Neural progenitor cell (in vitro differentiated cells): ENCODE measurements at places on chromosomes 3 and 15.
A peak's percentile ranks its signal among the peaks of the same experiment; 100 is the strongest.

DNA sequence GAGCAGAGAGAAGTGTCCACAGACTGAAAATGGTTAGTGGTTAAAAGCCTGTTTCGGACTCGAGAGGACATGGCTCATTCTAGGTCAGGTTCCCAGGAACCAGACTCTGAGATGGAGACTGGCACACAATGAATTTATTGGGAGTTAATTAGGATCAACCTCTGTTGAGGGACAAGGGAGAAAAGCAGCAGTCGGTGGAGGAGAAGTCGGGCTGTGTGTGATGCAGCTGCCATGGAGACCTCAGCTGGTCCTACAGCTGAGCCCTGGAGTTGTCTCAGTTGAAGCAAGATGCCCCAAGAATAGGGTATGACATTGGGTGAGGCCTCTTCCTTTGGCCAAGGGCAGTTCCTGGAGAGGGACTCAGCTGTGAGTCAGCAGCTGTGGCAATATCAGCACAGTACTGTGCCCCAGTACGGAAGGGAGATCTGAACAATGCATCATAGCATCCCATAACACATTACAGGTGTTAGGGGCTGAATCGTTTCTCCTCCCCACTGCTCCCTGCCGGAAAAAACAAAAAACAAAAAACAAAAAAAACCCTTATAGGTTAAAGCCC lies 105.4 kb downstream of the ABHD5 start:
- peaks cover 13% of the 10 kb centered on the region for H3K4me1 ChIP-seq
- H3K27ac ChIP-seq = no peak overlapping the region
- no peaks in the 10 kb centered on the region for H3K27me3 ChIP-seq
- H3K36me3 ChIP-seq = no peaks in the 10 kb centered on the region

GRCh38 chr3:51621091-51621892 lies 49.8 kb upstream of the TEX264 start:
- H3K27me3 ChIP-seq = no peaks in the 10 kb centered on the region
- no peak overlapping the region for H3K4me3 ChIP-seq
- H3K27ac ChIP-seq = no peak overlapping the region

DNA sequence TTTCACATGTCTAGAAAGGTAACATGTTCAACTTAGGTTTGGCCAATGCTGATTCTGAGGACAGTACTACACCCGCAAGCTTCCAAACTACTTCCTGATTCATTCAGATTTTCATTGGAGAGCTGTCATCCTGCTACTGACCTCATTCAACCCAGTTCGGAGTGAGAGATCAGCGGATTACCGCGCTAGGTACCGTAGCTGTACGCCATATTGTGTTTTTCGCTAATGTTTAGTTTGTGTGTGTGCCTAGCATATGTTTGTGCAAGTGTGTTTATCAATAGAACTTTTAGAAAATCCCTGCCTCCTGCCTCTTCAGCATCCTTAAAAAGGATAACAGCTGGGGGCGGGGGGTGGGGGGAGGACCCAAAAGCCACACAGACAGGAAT lies 1.1 kb downstream of the ZBTB20 start:
- no peaks in the 10 kb centered on the region for H3K27me3 ChIP-seq
- DNase-seq = peak; percentile 68
- peak overlapping the region; percentile 91 for H3K27ac ChIP-seq
- H3K4me3 ChIP-seq = peak overlapping the region; percentile 97

- no peak for DNase-seq
- no peak overlapping the region for H3K27ac ChIP-seq
- H3K27me3 ChIP-seq = no peaks in the 10 kb centered on the region
- H3K36me3 ChIP-seq = no peaks in the 10 kb centered on the region
- H3K4me1 ChIP-seq = no peaks in the 10 kb centered on the region
These were observed 5.9 kb upstream of the NDUFAF1 start for GRCh38 chr15:41408234-41408641.

DNA sequence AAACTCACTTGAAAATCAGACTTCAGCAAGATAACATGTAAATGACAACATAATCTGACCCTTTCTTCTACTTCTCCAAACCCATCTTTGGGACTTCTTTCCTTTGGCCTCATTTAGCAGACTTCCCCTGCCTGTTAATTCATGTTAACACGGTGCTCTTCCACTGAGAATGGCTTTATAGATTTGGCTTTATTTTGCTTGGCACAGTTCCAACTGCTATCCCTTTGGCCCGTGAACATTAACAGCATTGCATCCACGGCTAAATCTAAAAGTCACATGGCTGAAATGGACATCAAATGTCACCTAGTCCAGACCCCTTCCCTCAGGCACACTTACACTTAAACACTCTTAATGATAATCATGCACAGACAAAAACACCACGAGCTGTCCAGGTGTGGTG lies 3.8 kb downstream of the ZMAT3 start:
- no peaks in the 10 kb centered on the region for H3K27me3 ChIP-seq
- H3K4me3 ChIP-seq = no peak overlapping the region
- no peak for DNase-seq
- H3K27ac ChIP-seq = no peak overlapping the region
- peaks cover 21% of the 10 kb centered on the region for H3K4me1 ChIP-seq

GRCh38 chr3:42572278-42572677 lies 9.5 kb downstream of the SEC22C start:
- DNase-seq = peak; percentile 69
- peaks cover 16% of the 10 kb centered on the region for H3K36me3 ChIP-seq
- H3K27ac ChIP-seq = no peak overlapping the region
- H3K4me1 ChIP-seq = no peaks in the 10 kb centered on the region
- no peak overlapping the region for H3K4me3 ChIP-seq

DNA sequence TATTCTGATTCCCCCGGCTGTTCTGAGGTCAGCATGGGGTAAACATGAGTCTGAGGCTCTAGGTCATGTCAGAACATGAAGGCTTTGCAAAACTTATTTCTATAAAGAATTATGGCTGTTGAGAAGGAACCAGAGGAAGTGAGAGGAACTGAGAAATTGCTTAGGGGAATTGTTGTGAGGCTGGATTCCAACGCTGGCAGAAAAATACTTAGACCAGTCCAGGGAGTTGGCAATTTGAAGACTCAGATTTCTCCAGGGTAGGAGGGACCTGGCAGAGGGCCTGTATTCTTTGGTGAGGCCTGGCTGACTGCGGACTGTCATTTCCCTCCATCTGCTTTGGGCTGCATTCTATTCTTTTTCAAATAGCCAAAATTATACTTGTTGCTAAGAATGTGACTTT lies 155.5 kb downstream of the PLD1 start:
- H3K27me3 ChIP-seq = no peaks in the 10 kb centered on the region
- H3K36me3 ChIP-seq = no peaks in the 10 kb centered on the region
- H3K27ac ChIP-seq = no peak overlapping the region
- H3K4me3 ChIP-seq = no peak overlapping the region
- no peaks in the 10 kb centered on the region for H3K4me1 ChIP-seq
- no peak for DNase-seq

GRCh38 chr3:24363242-24363641 lies 131.4 kb downstream of the THRB start:
- H3K36me3 ChIP-seq = no peaks in the 10 kb centered on the region
- H3K27ac ChIP-seq = no peak overlapping the region
- peaks cover 24% of the 10 kb centered on the region for H3K4me1 ChIP-seq
- no peak for DNase-seq
- H3K4me3 ChIP-seq = no peak overlapping the region

GRCh38 chr3:71910108-71910507 lies 125.2 kb upstream of the PROK2 start:
- no peaks in the 10 kb centered on the region for H3K36me3 ChIP-seq
- no peaks in the 10 kb centered on the region for H3K4me1 ChIP-seq
- no peaks in the 10 kb centered on the region for H3K27me3 ChIP-seq
- H3K27ac ChIP-seq = no peak overlapping the region

- H3K36me3 ChIP-seq = no peaks in the 10 kb centered on the region
- no peak for DNase-seq
- no peaks in the 10 kb centered on the region for H3K4me1 ChIP-seq
- no peak overlapping the region for H3K27ac ChIP-seq
- H3K27me3 ChIP-seq = no peaks in the 10 kb centered on the region
These were observed 120.8 kb downstream of the RFTN1 start for GRCh38 chr3:16392717-16393116.

GRCh38 chr15:100726421-100727190 lies 124.2 kb downstream of the ASB7 start:
- DNase-seq = no peak
- no peaks in the 10 kb centered on the region for H3K4me1 ChIP-seq
- no peaks in the 10 kb centered on the region for H3K36me3 ChIP-seq
- no peak overlapping the region for H3K27ac ChIP-seq
- H3K27me3 ChIP-seq = no peaks in the 10 kb centered on the region

DNA sequence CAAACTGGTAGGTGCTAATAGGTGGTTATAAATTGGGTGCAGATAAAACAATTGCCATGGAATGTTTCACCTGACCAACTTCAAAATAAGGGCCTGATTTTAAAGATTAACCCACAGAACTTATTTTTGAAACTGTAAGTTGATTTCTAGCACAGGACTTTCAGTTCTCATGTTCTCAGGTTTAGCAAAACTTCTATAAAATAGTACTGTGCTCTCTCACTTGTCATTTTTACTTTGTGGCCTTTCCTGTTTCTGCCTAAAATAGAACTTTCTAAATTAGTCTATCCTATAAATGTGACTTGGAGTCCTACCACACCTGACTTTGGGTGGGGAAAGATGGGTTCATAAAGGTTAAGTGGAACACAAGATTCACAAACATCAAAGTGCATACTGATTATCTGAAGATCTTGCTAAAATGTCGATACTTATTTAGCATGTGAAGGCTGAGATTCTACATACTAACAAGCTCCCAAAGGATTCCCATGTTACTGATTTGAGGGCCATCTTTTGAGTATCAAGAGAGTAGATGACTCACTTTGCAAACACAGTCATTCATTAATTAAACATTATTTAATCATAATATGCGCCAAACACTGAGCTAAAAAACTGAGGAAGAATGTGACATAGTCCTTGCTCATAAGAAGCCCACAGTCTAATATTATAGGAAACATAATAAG lies 38.6 kb downstream of the BTLA start:
- H3K4me3 ChIP-seq = no peak overlapping the region
- H3K27ac ChIP-seq = no peak overlapping the region
- H3K36me3 ChIP-seq = no peaks in the 10 kb centered on the region

DNA sequence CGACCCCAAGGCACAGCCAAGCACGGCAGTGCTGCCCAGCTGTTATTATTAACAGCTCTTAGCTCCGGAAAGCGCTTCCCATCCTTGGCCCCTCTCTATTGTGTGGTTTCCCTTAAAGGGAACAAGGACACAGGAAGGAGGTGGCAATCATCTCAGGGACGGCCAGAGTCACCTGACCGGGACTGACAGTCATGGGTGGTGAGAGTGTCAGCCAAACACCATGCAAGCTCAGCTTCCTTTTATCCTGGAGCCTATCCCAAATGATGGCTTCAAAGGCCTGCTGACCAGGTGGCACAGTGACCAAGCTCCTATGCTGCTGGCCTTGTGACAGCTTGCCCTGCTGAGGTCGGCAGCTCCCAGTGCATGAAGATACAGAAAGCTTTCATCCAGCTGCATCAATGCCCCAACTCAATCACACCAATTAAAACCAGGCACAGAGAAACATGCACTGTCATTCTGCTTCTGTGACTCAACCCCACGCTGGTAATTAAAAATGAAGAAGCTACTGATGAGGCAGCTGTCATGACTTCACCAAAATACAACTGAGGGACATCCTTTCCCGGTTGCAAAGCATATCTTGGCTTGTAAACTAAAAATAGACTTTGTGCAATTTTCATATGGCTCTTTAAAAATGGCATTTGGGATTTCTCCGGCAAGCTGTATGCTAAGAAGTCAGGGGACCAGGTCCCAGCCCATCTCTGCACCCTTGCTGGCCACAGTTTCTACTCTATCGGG lies 34.0 kb downstream of the PCSK6 start:
- no peak overlapping the region for H3K27ac ChIP-seq
- no peaks in the 10 kb centered on the region for H3K36me3 ChIP-seq
- H3K4me1 ChIP-seq = peaks cover 14% of the 10 kb centered on the region
- DNase-seq = no peak
- H3K27me3 ChIP-seq = no peaks in the 10 kb centered on the region

DNA sequence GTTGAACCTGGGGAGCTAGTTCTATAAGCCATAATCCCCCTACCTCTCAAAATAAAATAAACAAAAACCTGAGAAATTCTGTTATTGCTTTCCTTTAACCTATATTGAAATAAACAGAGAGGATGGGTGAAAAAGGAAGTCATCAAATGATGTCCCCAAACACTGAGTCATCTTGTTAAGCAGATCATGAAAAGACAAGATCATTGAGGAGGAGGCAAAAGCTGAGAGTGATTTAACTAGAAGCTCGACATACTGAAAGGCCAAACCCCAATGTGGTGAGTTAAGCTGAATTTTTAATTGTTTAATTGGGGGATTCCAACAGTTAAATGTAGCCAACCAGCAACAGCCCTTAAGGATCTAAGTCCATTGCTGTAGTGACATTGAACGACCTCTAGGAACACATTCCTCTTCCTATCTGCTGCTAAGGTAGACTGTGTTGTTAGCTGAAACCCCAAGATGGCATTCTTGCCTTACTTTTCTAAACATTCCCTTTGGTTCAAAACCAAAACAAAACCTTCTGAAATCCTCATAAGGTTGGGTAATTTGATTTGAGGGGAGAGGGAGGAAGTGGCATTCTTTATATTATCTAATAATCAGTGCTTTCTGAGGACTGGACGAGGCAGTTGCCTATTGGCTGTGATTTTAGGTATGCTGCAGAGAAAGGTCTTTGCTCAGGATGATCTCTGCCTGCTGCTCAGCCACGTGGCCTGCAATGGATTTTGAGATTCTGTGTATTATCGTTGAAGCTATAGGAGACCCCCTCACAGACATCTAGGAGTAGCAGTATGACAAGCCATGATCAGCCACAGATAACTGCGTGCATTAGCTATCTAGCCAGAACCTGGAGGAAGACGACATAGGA lies 62.7 kb upstream of the BNIP2 start:
- H3K27ac ChIP-seq = no peak overlapping the region
- H3K4me1 ChIP-seq = no peaks in the 10 kb centered on the region
- H3K4me3 ChIP-seq = no peak overlapping the region
- peak; percentile 49 for DNase-seq
- H3K36me3 ChIP-seq = no peaks in the 10 kb centered on the region

GRCh38 chr3:195838714-195839113 lies 27.0 kb upstream of the MUC4 start:
- no peaks in the 10 kb centered on the region for H3K27me3 ChIP-seq
- H3K27ac ChIP-seq = peak overlapping the region; percentile 61
- H3K4me1 ChIP-seq = peaks cover 24% of the 10 kb centered on the region
- no peak for DNase-seq

DNA sequence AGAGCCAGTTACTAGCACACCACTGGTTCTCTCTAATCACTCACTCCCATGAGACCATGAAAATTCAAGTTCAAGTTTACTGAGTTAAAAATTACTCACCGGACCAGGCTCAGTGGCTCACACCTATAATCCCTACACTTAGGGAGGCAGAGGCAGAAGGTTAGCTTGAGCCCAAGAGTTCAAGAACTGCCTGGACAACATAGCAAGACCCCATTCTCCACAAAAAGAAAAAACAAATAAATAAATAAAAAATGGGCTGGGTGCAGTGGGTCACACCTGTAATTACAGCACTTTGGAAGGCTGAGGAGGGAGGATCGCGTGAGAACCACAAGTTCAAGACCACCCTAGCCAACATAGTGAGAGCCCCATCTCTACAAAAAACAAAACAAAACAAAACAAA lies 21.2 kb upstream of the CILP start:
- no peaks in the 10 kb centered on the region for H3K27me3 ChIP-seq
- H3K27ac ChIP-seq = no peak overlapping the region
- H3K4me3 ChIP-seq = no peak overlapping the region
- no peaks in the 10 kb centered on the region for H3K36me3 ChIP-seq
- no peak for DNase-seq
